Activated naive CD4-positive, alpha-beta T cell (primary cell): ENCODE measurements at places on chromosomes 12 and 14.

DNA sequence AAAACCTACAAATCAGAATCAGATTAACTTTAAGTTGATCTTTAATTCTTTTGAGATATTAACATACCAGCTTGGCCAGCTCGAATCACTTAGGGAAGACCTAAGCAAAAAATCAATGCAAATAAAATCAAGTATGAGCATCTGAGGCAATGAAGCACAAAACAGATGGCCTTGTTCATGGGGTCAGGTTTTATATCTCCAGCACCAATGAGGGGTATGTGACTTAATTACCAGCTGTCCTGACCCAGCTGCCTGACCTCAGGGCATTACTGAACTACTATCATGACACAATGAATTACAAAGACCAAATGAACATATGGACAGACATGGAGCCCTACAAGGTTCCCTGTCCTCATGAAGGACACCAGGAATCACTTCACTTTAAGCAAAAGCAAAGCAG is 70.5 kb downstream of the FGD6 start:
- no peak for DNase-seq

- DNase-seq: no peak
Measured at GRCh38 chr14:35687335-35687939, 121.7 kb downstream of the RALGAPA1 start.

DNA sequence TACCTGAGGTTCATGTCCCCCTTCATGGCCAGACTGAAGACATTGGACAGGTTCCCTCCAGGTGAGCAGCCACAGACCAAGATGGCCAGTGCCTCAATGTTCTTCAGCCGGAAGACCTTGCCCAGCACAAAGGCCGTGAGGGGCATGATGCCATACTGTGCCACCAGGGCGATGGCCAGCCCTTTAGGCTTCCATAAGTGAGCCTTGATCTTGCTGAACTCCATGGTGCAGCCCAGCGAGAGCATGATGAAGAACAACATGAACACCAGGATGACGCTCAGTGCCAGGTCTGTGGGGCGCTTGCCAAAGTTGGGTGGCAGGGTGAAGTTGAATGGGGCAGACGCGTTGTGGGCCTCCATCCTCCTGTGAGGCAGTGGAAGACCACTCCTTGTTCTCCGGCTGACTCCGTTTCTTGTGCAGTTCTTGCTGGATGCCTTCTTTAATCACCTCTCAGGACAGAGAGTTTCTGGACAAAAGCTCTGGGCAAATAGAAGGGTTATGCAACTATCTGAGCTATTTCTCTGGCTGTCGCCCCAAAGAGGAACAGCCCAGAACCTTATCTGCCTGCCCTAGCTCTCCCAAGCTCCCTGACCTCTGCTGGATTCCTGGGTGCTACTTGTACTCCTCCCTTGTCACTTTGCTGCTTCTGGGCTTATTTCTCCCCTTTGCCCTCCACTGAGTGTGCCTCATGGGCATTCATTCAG is at the start of gene SLC10A1:
SLC10A1 (minus strand) TSS at position 445 of the 704 bp plus-strand sequence; CDS start at position 359, 86 bp downstream.
- no peak for DNase-seq

GRCh38 chr12:39846971-39847650 is 227.5 kb upstream of the ABCD2 start:
- DNase-seq: no peak

- no peak for DNase-seq
Measured at GRCh38 chr12:109553906-109554500, 19.3 kb downstream of the MMAB start.

- DNase-seq: no peak
Measured at GRCh38 chr14:60622210-60622916, 26.9 kb downstream of the SIX1 start.

- DNase-seq: no peak
Measured at GRCh38 chr12:10701131-10701681, 21.9 kb downstream of the YBX3 start.

DNA sequence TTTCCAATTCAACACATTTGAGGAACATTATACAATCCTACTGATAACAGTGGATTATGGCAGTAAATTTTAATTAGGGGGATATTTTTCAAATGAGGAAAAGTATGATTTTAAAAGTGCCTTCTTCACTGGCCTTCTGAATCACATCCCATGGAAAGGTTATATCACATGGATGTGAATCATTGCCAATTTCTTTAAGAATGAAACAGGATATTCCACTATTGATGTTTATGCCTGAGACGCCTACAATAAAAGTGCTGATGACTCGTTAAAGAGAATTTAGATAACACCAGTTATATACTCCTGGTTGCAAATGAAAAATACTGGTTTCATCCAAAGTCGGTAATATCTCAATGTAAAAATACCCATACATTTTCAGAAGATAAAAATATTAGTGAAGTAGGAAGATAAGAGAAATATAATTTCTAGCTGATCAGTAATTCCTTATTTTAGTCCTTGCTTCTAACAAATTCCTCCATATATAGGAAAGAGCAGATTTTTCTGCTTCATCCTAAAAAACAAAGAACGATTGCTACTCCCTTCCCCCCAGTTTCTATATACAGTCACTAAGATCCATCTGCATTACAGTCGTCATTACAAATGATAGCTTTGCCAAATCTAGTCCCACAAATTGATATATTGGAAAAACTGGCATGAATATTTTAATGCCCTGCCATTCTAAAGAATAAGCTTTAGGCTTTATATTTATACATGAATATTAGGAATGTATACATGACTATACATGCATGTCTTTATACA is 139.5 kb upstream of the SOX5 start:
- no peak for DNase-seq

DNA sequence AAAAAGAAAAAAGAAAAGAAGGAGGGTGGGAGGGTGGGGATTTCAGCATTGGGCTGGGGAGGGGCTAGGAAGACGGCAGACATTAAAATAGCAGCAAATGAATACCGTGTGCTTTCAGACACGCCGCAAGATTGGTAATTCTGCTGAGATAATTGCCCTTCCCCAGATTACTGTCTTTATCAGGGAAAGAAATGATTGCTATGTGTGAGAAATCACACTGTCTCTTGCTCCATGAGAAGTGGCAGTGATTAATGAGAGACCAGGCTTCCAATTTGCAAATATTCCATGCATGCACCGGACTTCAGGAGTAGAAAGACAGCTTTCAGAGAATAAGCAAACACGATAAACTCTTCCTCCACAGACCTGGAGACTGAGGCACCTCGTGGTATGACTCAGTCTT is 7.6 kb upstream of the KCNA5 start:
- no peak for DNase-seq

DNA sequence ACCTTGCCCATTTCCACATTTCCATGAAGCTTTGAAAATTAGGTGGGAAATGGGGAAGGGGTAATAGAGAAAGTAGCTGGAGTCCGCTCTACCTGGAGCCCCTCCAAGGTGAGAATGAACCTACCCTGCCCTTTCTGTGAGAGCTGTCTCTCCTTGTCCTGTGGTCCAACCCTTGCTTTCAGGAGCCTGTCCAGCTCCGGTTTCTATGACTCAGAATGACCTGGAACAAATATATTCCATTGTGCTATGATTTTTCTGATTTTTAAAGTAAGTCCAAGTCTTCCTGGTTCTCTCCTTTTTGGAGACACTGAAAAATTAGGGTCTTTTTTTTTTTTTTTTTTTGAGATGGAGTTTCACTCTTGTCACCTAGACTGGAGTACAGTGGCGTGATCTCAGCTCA is 89.1 kb upstream of the VASH1 start:
- no peak for DNase-seq

GRCh38 chr14:104425763-104426646 is 153.6 kb upstream of the C14orf180 start:
- DNase-seq: no peak

GRCh38 chr12:95262808-95263207 is 45.2 kb downstream of the VEZT start:
- no peak for DNase-seq

DNA sequence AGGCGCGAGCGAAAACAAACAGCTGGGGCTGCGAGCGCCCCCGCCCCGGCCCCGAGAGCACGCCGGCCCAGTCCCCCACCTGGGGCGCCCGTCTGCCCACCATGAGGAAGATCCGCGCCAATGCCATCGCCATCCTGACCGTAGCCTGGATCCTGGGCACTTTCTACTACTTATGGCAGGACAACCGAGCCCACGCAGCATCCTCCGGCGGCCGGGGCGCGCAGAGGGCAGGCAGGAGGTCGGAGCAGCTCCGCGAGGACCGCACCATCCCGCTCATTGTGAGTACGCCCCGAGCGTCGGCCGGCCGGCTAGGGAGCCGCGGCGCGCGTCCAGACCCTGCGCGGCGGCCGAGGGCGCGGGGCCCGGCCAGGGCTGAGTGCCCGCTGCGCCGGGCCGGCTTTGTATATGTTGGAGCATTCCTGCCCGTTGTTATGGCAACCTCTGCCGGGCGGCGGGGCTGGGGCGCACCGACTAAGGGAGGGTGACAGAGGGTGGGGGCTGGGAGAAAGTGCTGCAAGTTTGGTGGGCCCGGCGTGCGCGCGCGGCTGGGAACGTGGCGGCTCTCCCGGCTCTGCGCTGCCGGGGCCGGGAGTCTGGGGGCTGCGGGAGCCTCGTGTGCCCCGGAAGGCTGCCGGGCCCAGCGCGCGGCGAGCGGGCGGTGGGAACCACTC is 367 bp downstream of the GALNT16 start:
- no peak for DNase-seq

DNA sequence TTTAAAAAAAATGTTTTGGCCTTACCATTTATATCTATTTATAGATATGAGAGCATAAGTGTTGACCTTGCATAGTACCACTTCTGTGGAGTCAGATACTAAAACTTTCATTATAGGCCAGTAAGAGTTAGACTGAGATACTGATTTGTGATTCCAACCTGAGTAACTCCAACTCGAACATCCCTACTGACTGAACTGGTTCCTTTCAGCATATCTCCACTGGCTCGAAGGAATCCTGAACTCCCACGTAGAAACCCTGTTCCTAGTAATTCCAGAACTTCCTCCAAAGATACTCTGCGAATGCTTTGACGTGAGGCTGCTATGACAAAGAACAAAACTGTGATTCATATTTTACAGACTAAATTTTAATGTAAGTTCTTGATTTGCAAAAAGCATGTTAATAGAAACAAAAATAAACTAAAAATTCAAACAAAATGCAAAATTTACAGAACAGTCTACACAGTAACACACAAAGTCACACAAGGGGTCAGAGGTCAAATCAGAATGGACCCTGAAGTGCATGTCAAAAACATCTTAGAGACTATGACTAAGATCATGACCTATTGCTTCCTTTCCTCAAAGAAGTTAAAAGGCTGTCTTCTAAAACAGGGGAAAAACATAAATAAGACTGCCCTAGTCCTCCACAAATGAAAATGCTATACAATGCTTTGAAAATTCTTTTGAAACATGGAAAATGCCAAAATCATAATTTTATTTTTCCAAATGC is 31.5 kb downstream of the HEATR5A start:
- no peak for DNase-seq

DNA sequence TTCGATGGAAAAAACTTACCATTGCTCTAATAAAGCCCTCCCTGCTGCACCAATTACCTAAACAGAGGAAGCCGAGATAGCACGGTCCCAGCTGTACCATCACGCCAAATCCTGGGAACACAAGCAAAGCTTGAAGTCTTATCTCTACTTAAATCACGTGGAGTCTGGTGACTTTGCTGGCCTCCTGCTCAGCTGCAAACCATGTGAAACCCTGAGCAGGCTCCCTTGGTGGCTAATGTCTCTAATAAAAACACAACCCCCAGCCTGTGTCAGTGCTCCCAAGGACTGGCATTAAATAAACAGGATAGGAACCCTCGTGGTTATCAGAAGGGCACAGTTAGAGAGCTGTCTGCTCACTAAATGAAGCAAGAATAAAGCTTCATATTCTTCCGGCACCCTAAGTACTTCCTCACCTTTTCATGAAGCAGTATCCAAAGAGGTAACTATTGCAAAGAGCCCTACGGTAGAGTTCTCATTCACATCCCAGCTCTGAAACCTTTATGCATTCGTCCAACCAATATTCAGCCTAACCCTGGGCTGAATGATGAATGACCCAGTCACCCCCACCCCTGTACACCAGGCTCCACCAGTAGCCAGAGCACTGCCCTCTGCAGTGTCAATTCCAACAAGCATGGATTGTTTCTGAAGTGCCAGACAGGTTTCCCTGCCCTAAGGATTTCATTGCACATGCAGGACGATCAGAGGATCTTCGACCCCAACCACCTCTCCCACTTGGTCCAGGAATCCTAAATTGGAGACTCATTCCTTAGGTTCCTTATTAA is 452.7 kb upstream of the TMPO start:
- no peak for DNase-seq

- DNase-seq: no peak
Measured at GRCh38 chr12:113270709-113271009, 49.4 kb downstream of the TPCN1 start.

- no peak for DNase-seq
Measured at GRCh38 chr12:72570601-72571000, 298.4 kb downstream of the TRHDE start.

DNA sequence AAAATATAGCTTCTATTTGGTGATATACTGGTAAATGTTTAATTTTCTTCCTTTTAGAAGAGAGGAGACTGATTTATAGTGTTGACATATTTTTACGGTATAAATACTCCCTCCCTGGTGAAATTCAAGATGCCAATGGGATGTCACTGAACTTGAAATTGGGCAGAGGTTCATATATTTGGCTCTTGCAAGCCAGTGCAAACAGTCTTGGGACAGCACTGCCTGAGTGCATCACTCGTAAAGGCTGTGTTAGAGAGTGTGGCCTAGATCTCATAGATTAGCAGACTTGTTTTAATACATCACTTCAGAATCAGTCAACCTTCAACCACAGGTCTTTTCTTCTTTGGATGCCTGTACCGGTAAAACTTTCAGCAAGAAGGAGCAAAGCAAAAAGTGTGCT is 681.0 kb downstream of the NRXN3 start:
- DNase-seq: no peak

GRCh38 chr12:12180136-12180535 is 86.7 kb downstream of the LRP6 start:
- no peak for DNase-seq

DNA sequence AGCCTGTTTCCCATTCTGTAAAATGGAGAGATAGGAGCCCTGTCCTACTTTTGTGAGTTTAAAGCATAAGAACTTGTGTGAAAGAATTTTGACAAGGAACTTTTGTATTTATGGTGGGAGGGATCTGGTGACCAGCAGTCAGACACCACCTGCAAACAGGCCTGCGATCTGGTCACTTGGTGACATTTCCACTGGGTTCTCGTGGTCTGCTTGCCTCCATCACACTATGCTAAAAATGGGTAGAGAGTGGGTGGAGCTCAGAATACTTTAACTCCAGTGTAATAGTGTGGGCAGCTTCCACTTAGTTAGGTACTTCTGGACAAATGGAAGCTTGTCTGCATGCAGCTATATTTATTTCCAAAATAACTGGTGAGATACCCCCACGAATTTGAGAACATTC is 26.5 kb upstream of the PLXNC1 start:
- no peak for DNase-seq

DNA sequence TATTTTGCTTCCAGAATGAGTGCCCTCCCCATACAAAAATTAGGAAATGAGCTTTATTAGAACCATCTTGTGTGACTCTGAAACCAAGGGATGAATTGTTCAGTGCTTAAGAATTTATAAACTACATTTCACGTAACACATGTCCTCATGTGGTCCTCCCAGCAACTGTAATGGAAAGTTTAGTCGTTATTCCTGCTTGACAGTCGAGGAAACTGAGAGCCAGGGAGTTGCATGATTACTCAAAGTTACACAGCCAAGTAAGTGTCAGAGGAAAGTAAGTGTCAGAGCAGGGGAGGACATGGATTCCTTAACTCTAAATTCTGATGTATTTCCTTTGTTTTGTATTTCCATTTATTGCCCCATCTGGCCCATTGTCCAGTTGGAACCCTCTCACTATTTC is 453.9 kb downstream of the FUT8 start:
- DNase-seq: no peak

GRCh38 chr14:95153866-95154265 is 3.5 kb downstream of the DICER1 start:
- DNase-seq: no peak

- no peak for DNase-seq
Measured at GRCh38 chr14:60845523-60845922, 111.0 kb downstream of the MNAT1 start.
